PC-3 (cell line): ENCODE measurements at places on chromosomes 5 and 9. TPM values are rescaled to one million over a fixed set of nuclear protein-coding genes. Genes with fewer than 3 reads are reported as not detected.

- no peak for DNase-seq
Measured at GRCh38 chr9:14868772-14869583, 41.2 kb downstream of the FREM1 start.

DNA sequence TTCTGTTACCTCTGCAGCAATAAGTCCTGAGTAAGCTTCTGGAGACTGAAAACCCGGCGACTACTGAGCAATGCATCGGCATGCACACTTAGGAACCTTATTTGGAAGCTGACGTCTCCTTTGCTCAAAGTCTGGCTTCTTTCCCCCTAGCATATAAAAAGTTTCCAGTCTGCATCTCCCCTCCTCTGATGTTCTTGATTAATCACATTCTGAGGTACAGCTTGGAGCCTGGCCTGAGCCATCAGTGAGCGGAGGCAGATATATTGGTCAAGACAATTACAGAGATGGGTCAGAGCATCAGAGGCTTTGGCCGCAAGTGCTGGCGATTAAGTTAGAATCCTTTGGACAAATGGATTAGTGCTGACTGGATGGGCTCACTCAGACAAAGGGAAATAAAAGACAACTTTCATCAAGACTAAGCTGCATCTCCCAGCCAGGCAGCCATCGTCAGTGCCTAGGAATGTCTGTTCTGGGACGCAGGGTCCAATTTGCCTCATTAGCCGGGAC lies 140.7 kb downstream of the MTX3 start:
- no peak for DNase-seq

GRCh38 chr5:98128271-98128670 lies 645.2 kb upstream of the RGMB start:
- no peak for DNase-seq

DNA sequence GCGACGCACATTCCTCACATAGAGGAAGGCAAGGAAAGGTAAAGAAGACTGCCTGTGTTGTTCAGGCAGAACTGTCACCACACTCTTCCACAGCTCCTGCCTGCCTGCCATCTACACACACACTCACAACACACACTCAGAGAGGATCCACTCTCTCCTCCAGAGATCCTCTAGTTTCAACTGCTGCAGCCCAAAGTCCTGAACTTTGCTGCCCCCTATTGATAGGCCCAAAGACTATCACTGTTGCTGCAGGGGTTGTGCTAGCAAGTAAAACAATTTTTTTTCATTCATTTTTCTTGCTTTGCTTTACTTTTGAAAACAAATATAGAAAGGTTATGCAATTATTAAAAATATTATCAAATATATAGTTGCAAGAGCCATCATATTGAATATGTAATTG lies 5.9 kb upstream of the CFAP90 start:
- DNase-seq: peak; percentile 41

GRCh38 chr5:54608423-54609085 lies 91.0 kb downstream of the SNX18 start:
- DNase-seq: no peak

GRCh38 chr5:91146905-91147600 lies 236.1 kb downstream of the ARRDC3 start:
- no peak for DNase-seq

FAM163B gene
- total RNA-seq: not detected in 2 replicates

KLHL3 gene
- 2.9 and 4.0 TPM in 2 replicates for total RNA-seq

DNA sequence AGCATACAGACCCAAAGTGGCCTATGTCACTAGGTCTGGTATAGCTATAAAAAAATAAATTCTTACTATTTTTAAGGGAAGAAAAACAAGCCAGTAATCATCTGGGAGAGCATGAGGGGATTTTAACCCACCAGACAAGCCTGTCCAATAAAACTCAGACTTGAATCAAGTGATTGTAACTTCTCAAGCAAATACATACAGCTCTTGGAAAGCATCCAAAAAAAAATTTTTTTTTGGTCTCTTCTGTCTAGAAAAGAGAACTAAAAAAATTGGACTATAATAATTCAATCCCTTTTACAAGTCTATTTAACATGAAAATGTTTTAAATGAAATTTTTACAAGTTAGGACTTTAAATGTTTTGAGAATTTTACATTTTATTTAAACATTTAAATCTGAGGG lies 61.7 kb downstream of the FBXL17 start:
- DNase-seq: no peak

HSD17B3 gene
- total RNA-seq: 0.26 TPM in 1 of 2 replicates, not detected in the other

MED10 gene
- total RNA-seq: 94.0 and 102 TPM in 2 replicates

DNA sequence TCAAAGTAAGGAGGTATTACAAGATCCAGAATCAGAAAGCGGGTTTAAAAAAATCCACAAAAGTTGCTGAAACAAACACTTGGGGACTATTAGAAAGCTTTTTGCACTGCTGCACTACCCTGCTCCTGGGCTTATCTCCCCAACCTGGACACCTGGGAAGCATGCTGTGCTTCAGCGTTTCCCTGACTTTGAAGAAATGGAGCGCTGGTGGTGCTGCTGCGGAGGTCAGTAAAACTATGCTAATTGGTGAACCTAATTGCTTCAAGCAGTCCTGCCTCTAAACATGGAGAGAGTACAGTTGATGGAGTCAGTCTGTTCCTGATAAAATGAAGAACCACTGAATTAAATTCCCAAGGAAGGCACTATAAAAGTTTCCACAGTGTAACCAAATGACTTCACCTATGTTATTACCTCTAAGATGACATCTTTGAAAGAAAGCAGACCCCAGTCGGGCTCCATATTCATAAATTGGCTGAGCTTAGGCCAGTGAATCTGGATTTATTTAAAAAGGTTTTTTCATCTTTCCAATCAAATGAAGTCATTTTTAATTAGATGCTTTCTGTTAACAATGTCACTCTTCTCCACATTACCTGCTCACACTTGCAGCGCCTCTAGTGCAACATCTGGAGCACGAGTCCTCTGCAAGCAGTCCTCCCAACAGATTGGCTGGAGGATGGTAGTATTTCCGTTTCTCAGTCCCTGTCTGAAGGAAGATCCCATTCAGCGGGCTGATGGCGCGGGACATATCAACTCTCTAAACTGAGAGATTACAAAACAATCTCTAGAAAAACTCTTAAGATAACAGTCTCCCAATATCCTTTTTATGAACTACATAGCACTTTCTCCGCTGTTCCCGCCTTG lies 11.5 kb downstream of the NR2F1-AS1 start:
- DNase-seq: no peak

GARNL3 gene
- 15.2 and 15.5 TPM in 2 replicates for total RNA-seq

DNA sequence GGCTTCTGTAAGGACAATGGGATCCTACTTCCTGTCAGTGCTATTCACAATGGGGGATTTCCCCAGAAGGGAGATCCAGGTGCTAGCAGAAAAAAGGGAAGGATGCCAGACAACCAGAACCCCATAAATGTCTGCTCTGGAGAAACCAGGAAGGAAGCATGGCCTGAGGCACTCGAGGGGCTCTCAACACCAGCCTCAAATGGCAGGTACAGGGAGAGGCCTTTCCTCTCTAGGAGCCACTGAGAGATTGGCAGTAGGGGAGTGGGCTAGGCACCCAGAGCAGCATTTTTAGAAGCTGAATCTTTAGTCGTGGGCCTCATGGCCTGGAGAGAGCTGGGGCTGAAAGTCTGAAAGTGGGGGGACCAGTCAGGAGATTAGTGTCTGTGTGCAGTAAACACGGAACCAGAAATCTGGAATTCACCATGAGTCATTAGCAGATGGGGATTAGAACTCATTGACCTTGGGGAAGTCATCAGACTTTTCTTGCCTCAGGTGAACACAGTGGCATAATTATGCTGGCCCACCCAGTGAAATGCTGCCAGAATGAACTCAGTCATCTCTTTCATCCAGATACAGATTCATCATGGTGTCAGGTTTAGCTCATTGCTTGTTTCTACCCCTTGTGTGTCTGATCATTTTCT lies 28.3 kb downstream of the ARHGEF28 start:
- DNase-seq: peak; percentile 43

- DNase-seq: no peak
Measured at GRCh38 chr5:32802764-32803163, 91.6 kb downstream of the NPR3 start.

DNA sequence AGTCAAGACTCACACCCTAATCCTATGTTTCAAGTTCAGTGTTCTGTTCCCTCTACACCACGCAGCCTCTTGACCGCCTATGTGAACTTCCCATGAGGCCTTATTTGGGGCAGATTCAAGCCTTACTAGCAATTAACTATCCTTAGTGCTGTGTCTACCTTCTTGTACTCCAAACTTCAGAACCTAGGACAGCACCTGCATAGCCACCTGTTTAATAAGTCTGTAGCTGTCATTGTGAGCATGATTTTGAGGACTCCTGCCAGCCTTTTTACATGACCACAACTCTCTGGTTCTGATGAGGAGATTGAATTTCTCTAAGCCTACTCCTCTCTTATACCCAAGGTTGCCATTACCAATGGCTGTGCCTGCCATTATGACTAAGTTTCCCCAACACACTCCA lies 50.8 kb upstream of the PCSK1 start:
- peak; percentile 46 for DNase-seq

FOXD4L4 gene
- not detected in 2 replicates for total RNA-seq

SLC36A2 gene
- total RNA-seq: not detected in 2 replicates

DNA sequence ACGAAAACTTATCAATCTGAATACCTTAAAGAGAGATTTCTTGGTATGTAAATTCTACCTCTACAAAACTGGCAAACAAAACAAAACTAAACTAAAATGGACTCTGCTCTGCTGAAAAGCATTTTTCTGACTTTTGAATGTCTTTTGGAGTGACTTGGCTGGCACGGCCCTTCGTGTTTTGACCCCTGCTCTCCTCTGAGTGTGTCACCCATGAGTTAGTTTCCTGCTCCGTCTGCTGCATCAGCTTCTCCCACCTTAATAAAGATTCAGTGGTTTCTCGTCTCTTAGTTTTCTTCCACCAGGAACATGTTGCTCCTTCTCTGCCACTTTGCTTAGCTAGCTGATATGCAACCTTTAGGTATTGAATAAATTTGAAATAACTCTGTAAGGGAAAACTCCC lies 1084.0 kb upstream of the CDH18 start:
- DNase-seq: peak; percentile 40

RIGI gene
- 2.6 and 5.4 TPM in 2 replicates for total RNA-seq

LRRC19 gene
- not detected in 2 replicates for total RNA-seq

- no peak for DNase-seq
Measured at GRCh38 chr5:133582971-133583370, 29.4 kb downstream of the FSTL4 start.

- no peak for DNase-seq
Measured at GRCh38 chr9:37622462-37622861, 28.3 kb upstream of the FRMPD1 start.

DNA sequence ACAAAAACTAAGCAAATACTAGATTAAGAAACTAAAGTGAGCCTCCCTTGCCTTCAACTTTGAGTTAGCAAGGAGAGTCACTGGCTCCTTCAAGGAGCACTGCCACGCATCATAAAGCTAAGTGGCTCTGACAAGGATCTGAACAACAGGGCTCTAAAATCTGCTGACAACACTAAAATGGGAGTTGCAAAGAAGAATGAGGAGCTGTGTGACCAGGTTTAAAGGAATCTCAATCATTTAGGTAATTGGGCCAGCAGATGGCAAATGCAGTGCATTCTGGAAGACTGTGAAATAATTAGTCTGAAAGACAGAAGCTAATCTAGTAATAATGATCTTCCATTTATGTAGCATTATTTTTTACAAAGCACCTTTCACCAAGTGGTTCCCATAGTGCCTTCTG lies 297.0 kb upstream of the TAS2R1 start:
- peak; percentile 54 for DNase-seq

GRCh38 chr5:95283761-95284571 lies 928 bp downstream of the MCTP1 start:
- DNase-seq: peak; percentile 27

GRCh38 chr5:155850370-155850769 lies 476.6 kb upstream of the SGCD start:
- DNase-seq: no peak

PLK2 gene
- 372 and 564 TPM in 2 replicates for total RNA-seq

GRCh38 chr5:112694853-112695709 lies 42.6 kb upstream of the APC start:
- no peak for DNase-seq
